ENCODE measurements at places on chromosomes 1 and 21.
A peak's percentile ranks its signal among the peaks of the same experiment; 100 is the strongest.

DNA sequence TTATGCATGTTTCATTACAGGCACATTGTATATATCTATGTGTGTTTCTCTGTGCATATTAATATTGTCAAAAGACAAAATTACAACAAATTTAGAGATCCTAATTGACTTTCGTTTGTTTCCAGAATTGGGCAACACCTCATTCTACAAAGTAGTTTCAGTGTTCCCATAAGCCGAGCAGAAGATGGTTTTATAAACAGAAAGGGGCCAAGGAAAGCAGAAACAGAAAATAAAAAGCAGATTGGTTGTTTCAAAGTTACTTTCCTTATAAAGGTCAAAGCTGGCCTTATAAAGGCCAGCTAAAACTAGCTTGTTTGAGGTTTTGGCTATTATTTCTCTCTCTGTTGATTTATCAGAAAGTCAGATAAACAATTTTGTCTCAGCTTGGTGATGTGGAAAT, 116.2 kb upstream of the FGGY start:
- no peak for DNase-seq

GRCh38 chr1:107802654-107803053, 162.3 kb downstream of the VAV3 start:
- no peak for DNase-seq

DNA sequence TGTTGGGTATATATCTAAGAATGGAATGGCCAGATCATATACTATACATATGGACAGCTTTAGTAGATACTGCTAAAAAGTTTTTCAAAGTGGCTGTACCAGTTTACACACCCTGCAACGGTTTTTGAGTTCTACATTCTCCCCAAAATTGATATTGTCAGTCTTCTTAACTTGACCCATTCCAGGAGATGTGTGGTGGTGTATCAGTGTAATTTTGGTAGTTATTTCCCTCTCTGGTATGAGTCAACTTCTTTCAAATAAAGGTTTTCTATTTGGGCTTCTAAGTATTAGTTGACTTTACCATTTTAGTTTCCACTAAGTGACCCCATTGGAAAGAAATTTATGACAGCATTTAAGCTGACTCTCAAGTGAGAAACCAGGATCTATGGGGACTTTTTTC, 29.2 kb downstream of the INKA2 start:
- DNase-seq: no peak

GRCh38 chr1:28032281-28032680, 56.1 kb downstream of the EYA3 start:
- DNase-seq: no peak

GRCh38 chr1:79113836-79114235, 107.3 kb upstream of the ADGRL4 start:
- DNase-seq: peak; percentile 83

DNA sequence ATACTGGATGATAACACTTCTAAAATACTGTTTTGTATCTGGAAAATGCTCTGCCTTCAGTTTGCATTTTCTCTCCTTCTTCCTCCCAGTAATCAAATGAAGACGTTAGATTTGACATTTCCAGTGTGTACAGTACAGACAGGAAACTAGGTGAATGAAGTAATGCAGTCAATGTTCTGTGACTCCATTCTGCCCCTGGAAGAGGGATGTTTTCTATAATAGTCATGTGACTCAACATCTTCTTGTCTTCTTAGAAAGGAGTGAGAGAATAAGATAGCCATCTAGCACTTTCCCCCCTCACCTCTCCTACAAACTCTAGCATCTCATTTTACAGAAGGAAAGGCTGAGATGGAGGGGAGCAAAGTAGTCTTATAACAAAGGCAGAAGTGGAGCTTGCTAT, 77.6 kb downstream of the DDR2 start:
- DNase-seq: no peak

DNA sequence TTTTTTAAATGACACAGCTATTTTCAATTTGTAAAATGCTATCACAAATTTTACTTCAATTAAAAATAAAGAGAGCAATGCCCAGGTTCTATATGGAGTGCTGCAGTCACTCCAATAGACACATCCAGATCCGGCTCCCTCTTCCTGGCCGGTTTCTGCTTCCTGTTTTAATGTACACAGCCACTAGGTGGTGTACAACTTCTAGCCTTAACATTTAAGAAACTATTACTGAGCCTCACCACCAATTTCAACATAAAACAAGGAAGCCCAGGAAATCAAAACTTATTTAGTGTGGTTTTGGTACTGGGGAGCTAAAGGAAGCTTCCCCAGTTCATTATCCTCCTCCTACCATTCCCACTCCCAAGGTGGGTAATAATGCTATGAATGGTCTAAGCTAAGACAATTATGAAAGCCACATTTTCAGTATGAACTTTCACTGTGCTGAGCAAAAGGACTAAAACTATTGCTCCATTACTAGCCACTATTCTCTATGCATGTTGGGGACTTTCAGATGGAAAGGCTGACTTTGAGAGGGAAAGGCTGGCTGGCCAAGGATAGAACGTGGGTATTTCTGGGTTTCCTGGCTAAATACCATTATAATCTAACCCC, 25.5 kb upstream of the MTMR11 start:
- peak; percentile 74 for DNase-seq

- no peak for DNase-seq
Measured at GRCh38 chr1:203324105-203325025, 19.0 kb downstream of the BTG2 start.

- DNase-seq: no peak
Measured at GRCh38 chr1:225834417-225835329, 24.7 kb downstream of the EPHX1 start.

DNA sequence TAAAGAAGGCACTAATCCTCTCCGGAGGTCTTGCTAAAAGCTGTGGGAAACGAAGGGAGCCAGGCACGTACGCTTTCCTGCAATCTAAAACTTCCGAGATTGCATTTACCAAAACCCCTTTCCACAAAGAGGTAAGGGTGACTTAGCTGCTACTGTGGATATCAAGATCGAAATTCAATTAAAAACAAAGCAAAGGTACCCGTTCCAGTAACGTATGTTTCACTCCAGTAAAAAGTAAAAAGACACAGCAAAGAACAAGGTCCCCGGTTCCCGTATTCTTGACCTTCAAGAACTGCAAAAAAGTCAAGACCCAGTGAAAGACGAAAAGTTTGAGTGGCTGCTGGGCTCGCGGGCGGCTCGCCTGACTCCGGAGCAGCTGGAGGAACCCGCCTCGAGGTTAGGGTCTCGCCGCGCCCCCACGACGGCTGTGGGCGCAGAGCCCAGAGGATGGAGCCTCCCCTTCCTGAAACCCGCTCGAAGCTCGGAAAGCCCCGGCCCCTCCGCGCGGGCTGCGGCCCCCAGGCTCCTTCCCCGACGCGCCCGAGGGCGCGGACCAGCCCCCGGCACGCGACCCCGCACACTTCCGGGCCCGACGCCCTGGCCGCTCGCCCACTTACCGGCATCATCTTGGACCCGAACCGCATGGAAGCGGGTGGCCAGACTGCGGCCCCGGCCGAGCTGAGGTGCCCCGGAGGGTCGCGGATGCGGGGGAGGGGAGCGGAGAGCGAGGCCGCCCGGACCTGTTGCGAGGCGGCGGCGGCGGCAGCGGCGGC, 524 bp downstream of the TP53BP2 start:
- DNase-seq: peak; percentile 25

DNA sequence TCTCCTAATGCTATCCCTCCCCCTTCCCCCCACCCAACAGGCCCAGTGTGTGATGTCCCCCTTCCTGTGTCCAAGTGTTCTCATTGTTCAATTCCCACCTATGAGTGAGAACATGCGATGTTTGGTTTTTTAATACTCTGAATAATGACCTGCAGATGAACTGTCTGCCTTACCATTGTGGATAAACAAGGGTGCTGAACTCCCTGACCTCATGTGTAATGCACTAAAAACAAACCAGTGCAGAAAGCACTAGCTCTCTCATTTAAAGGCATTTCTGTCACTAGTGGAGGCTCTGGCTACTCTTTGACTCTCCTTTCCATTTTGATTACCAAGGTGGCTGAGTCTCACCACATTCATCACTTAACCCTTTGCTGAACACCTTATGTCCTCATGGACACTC, 23.1 kb upstream of the TRAF3IP3 start:
- no peak for DNase-seq

- no peak for DNase-seq
Measured at GRCh38 chr1:202588503-202589189, 121.6 kb downstream of the SYT2 start.

DNA sequence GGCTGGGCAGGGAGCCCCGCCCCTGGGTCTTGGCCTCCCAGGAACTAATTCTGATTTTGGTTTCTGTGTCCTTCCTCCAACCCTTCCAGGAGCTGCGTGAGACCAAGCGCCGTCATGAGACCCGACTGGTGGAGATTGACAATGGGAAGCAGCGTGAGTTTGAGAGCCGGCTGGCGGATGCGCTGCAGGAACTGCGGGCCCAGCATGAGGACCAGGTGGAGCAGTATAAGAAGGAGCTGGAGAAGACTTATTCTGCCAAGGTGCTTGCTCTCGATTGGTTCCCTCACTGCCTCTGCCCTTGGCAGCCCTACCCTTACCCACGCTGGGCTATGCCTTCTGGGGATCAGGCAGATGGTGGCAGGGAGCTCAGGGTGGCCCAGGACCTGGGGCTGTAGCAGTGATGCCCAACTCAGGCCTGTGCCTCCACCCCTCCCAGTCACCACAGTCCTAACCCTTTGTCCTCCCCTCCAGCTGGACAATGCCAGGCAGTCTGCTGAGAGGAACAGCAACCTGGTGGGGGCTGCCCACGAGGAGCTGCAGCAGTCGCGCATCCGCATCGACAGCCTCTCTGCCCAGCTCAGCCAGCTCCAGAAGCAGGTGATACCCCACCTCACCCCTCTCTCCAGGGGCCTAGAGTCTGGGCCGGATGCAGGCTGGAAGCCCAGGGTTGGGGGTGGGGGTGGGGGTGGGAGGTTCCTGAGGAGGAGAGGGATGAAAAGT, 18.5 kb upstream of the SEMA4A start:
- DNase-seq: no peak

GRCh38 chr21:29730281-29730680, 209.5 kb downstream of the GRIK1 start:
- DNase-seq: no peak

DNA sequence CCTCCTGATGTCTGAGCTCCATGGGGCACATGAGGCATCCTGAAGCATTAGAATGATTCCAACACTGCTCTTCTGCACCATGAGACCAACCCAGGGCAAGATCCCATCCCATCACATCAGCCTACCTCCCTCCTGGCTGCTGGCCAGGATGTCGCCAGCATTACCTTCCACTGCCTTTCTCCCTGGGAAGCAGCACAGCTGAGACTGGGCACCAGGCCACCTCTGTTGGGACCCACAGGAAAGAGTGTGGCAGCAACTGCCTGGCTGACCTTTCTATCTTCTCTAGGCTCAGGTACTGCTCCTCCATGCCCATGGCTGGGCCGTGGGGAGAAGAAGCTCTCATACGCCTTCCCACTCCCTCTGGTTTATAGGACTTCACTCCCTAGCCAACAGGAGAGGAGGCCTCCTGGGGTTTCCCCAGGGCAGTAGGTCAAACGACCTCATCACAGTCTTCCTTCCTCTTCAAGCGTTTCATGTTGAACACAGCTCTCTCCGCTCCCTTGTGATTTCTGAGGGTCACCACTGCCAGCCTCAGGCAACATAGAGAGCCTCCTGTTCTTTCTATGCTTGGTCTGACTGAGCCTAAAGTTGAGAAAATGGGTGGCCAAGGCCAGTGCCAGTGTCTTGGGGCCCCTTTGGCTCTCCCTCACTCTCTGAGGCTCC, 11.1 kb upstream of the RASSF5 start:
- peak; percentile 43 for DNase-seq

GRCh38 chr1:225460737-225461532, 33.1 kb upstream of the LBR start:
- peak; percentile 42 for DNase-seq

GRCh38 chr1:99992760-99993467, 23.1 kb downstream of the SLC35A3 start:
- DNase-seq: no peak

DNA sequence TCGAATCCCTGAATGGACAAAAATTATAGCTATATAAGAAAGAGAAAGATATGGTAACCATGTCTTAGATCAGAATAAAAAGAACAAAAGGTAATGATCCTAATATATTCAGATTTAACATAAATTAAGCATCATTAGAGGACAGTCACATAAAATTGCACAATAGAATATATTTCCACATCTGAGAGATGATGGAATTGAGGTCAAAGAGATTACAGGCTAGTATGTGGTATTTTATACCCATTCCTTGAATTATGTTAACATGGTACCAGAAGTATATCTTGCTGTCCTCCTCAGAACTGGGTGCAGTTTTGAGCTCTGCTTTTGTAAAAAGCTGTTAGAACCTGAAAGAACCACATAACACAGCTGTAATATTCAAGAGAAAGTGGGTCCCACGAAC, 245.6 kb upstream of the HOOK1 start:
- DNase-seq: no peak

Measured in RPMI8226 (cell line).